ENCODE measurements at places on chromosomes 6 and 20. TPM values are rescaled to one million over a fixed set of nuclear protein-coding genes. Genes with fewer than 3 reads are reported as not detected.

GRCh38 chr6:96923871-96924493 lies 546 bp upstream of the KLHL32 start:
- no peak for DNase-seq
- no peaks in the 10 kb centered on the region for H3K36me3 ChIP-seq
- H3K4me1 ChIP-seq = peaks cover 24% of the 10 kb centered on the region
- peaks cover 4% of the 10 kb centered on the region for H3K27me3 ChIP-seq
- H3K27ac ChIP-seq = peak overlapping the region; percentile 95

DNA sequence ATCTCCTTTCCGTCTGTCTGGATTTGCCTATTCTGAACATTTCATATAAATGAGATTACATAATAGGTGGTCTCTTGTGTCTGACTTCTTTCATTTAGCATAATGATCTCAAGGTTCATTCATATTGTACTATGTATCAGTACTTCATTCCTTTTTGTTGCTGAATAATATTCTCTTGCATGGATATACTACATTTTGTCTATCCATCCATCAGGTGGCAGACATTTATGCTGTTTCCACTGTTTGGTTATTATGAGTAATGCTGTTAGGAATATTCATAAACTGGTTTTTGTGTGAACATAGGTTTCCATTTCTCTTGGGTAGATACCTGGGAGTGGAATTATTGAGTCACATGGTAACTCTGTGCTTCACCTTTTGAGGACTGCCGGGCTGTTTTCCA lies 148.2 kb upstream of the PMEPA1 start:
- H3K4me1 ChIP-seq = no peaks in the 10 kb centered on the region
- peaks cover 2% of the 10 kb centered on the region for H3K27me3 ChIP-seq
- no peak for DNase-seq
- H3K27ac ChIP-seq = no peak overlapping the region
- no peaks in the 10 kb centered on the region for H3K36me3 ChIP-seq

DNA sequence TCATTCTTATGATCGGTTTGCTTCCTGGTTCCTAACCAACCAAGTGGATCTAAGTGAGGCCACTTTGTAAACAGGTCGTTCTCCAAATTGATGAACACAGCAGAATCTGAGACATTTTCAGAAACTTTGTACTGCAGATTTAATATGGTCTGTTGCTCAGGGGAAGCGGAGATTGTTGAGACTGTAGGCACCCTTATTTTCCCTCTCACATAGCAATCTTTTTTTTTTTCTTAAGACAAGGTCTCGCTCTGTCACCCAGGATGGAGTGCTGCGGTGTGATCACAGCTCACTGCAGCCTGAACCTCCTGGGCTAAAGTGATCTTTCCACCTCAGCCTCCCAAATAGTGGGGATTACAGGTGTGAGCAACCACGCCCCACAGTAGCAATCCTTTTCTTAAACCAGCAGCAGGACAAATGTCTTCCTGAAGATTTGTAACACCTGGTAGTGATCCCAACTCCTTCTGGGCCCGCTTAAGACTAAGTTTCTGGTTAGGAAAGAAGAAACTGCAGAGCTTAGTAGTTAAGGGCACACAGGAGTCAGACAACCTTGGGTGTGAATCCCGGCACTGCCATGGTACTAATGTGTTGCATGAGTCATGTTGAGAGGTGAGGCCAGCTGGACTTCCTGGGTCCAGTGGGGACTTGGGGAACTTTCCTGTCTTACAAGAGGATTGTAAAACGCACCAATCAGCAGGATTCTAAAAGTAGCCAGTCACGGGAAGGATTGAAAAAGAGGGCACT lies 48.4 kb upstream of the EZR start:
- H3K4me1 ChIP-seq = peaks cover 16% of the 10 kb centered on the region
- no peaks in the 10 kb centered on the region for H3K36me3 ChIP-seq
- no peak overlapping the region for H3K4me3 ChIP-seq
- H3K27ac ChIP-seq = no peak overlapping the region

- no peaks in the 10 kb centered on the region for H3K27me3 ChIP-seq
- H3K36me3 ChIP-seq = no peaks in the 10 kb centered on the region
- H3K4me1 ChIP-seq = no peaks in the 10 kb centered on the region
Observed at GRCh38 chr6:79847426-79847825, 99.9 kb downstream of the ELOVL4 start.

GRCh38 chr6:158561321-158561884 lies 1.5 kb downstream of the TMEM181 start:
- no peaks in the 10 kb centered on the region for H3K27me3 ChIP-seq
- H3K27ac ChIP-seq = no peak overlapping the region
- H3K4me1 ChIP-seq = peaks cover 48% of the 10 kb centered on the region
- no peak for DNase-seq
- H3K4me3 ChIP-seq = peak overlapping the region; percentile 80
- H3K36me3 ChIP-seq = no peaks in the 10 kb centered on the region

DNA sequence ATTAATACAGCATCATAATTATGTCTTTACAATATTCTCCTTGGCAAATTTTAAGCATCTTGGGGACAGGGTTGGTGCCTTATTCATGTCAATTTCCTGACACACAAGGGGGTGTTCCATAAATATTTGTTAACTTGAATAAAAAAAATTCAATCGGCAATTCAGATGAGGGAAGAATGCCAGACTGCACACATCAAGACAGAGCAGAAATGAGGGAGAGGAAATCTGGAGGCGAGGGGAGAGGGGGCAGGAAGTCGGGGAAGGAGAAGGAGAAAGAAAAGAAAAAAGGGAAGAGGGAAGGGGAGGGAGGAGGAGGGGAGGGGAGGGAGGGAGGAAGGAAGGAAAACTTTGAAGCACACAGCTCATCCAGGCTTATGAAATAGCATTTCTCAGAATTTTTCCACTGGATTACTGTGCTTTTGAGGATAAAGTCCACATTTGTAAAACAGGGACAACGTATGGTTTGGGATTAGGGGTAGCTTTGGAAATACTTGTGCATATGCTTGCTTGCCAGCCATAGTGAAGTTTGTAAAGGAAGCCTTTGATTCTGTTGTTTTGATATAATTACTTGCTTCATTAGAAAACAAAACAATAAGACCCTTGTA lies 362.1 kb downstream of the SAMD5 start:
- H3K4me1 ChIP-seq = no peaks in the 10 kb centered on the region
- no peak overlapping the region for H3K4me3 ChIP-seq
- no peaks in the 10 kb centered on the region for H3K36me3 ChIP-seq
- DNase-seq = no peak
- no peak overlapping the region for H3K27ac ChIP-seq

GRCh38 chr6:128600397-128600951 lies 80.1 kb upstream of the PTPRK start:
- H3K4me1 ChIP-seq = no peaks in the 10 kb centered on the region
- H3K27ac ChIP-seq = no peak overlapping the region
- DNase-seq = no peak
- no peaks in the 10 kb centered on the region for H3K36me3 ChIP-seq

- H3K27me3 ChIP-seq = no peaks in the 10 kb centered on the region
- H3K36me3 ChIP-seq = no peaks in the 10 kb centered on the region
- no peak overlapping the region for H3K4me3 ChIP-seq
- no peak for DNase-seq
- H3K4me1 ChIP-seq = peaks cover 31% of the 10 kb centered on the region
- no peak overlapping the region for H3K27ac ChIP-seq
Observed at GRCh38 chr6:144655376-144655775, 370.2 kb downstream of the UTRN start.

- H3K4me3 ChIP-seq = peak overlapping the region; percentile 80
- DNase-seq = no peak
- peak overlapping the region; percentile 69 for H3K27ac ChIP-seq
- H3K4me1 ChIP-seq = peaks cover 62% of the 10 kb centered on the region
Observed at GRCh38 chr6:35668744-35669450, 19.8 kb downstream of the FKBP5 start.

DNA sequence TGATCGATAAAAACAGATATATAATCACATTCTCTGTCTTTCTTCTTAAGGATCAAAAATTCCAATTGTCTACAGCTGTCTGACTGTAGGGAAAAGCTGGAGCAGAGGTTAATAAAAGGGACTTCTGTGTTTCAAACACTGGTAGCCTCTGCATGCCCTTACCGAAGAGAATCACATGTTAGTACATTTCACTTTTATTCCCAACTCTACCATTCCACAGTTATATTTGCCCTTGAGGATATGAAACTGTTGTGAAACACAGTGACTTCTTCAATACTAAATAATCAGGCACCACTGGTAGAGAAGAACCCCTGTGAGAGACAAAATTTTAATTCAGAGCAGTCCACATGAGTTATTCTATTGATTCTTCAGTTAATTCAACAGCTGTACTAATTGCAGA lies 1187.3 kb upstream of the CITED2 start:
- H3K36me3 ChIP-seq = no peaks in the 10 kb centered on the region
- H3K4me1 ChIP-seq = no peaks in the 10 kb centered on the region
- no peak overlapping the region for H3K27ac ChIP-seq
- no peak for DNase-seq
- no peaks in the 10 kb centered on the region for H3K27me3 ChIP-seq

- no peaks in the 10 kb centered on the region for H3K27me3 ChIP-seq
- no peak for DNase-seq
- no peaks in the 10 kb centered on the region for H3K36me3 ChIP-seq
- H3K4me1 ChIP-seq = no peaks in the 10 kb centered on the region
- H3K27ac ChIP-seq = no peak overlapping the region
Observed at GRCh38 chr20:24672181-24672880, 202.9 kb downstream of the SYNDIG1 start.

GRCh38 chr20:20085071-20085470 lies 32.7 kb downstream of the CFAP61 start:
- no peaks in the 10 kb centered on the region for H3K4me1 ChIP-seq
- peaks cover 3% of the 10 kb centered on the region for H3K27me3 ChIP-seq
- no peaks in the 10 kb centered on the region for H3K36me3 ChIP-seq

GRCh38 chr6:22468256-22468965 lies 101.0 kb upstream of the HDGFL1 start:
- no peak overlapping the region for H3K27ac ChIP-seq
- no peak for DNase-seq
- no peak overlapping the region for H3K4me3 ChIP-seq
- H3K4me1 ChIP-seq = no peaks in the 10 kb centered on the region
- no peaks in the 10 kb centered on the region for H3K36me3 ChIP-seq

DNA sequence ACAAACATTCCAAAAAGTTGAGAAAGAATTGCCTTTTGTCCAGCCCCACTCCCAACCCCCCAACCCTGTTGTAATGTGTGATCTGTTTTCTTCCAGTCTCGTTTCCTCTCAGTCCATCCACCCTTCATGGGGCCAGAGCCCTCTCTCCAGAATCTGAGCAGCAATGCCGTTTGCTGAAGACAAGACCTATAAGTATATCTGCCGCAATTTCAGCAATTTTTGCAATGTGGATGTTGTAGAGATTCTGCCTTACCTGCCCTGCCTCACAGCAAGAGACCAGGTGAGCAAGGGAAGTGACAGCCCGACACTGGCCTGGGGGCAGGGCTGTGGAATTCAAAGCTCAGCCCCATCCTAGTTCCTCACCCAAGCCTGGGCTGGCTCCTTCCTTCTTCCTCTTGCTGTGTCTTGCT lies 7.8 kb downstream of the MAVS start:
- H3K27me3 ChIP-seq = no peaks in the 10 kb centered on the region
- H3K4me3 ChIP-seq = no peak overlapping the region
- H3K36me3 ChIP-seq = peaks cover 22% of the 10 kb centered on the region
- H3K27ac ChIP-seq = no peak overlapping the region
- no peak for DNase-seq

GRCh38 chr6:80366714-80367113 lies 260.2 kb downstream of the BCKDHB start:
- H3K4me1 ChIP-seq = no peaks in the 10 kb centered on the region
- H3K36me3 ChIP-seq = no peaks in the 10 kb centered on the region
- no peaks in the 10 kb centered on the region for H3K27me3 ChIP-seq
- no peak overlapping the region for H3K4me3 ChIP-seq
- H3K27ac ChIP-seq = no peak overlapping the region
- no peak for DNase-seq

DNA sequence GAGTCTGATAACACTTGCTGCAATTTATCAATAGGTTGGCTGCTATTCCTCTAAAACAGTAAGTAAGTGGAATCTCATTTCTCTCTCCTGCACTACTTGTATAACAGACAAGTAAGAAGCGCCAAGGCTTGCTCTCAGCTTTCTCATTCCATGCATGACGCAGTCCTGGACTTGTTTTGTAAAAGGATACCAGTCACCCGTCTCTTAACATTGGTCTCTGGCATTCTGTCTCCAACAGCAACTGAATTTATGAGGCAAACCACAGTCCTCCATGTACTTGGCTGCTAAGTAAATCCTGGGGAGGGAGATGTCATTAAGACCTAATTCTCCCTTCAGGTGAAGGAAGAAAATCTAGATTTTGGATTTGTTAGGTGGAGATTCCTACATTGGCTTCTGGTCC lies 115.4 kb downstream of the OPN5 start:
- no peak overlapping the region for H3K4me3 ChIP-seq
- no peaks in the 10 kb centered on the region for H3K27me3 ChIP-seq
- H3K36me3 ChIP-seq = no peaks in the 10 kb centered on the region
- no peaks in the 10 kb centered on the region for H3K4me1 ChIP-seq
- no peak overlapping the region for H3K27ac ChIP-seq
- no peak for DNase-seq

DNA sequence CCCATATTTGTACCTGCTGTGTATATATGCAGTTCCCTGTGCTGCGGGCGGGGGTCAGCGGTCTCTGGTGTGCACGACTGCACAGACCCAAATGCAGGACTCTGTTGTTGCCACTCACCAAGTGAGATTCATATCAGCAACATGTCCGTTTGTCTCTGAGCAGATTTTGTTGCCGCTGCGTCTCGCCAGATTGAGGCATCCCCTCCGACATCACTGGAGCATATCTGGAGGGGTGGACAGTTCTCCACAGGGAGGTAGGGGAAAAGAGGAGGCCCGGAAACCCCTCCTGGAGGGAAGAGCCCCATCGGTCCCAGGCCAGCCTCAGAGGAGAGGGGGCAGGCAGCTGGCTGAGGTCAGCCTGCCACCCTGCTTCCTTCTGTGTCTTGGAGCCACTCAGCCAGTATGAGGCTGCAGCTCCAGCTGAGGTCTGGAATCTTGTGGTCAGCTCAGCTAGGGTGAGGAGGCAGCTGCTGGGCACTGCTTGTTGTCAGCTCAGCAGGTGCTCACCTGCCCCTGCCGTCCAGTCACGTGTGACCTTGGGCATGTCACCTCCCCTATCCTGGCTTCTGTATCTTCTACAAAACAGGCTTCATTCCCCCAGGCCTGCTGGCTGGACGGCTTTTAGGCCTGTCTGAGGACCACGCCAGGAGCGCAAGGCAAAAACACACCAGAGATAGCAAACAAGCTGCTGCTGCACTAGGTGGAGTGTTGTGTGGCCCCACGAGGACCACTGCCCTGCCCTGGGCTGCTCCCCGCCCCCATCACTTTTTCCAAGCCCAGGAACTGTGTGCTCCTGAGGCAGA lies 47.1 kb downstream of the HNF4A start:
- DNase-seq = no peak
- H3K4me3 ChIP-seq = no peak overlapping the region
- no peaks in the 10 kb centered on the region for H3K4me1 ChIP-seq
- peaks cover 3% of the 10 kb centered on the region for H3K27me3 ChIP-seq

GRCh38 chr6:130598021-130598989 lies 228.9 kb upstream of the SMLR1 start:
- H3K36me3 ChIP-seq = no peaks in the 10 kb centered on the region
- H3K4me1 ChIP-seq = no peaks in the 10 kb centered on the region
- DNase-seq = no peak
- no peak overlapping the region for H3K27ac ChIP-seq
- no peak overlapping the region for H3K4me3 ChIP-seq

The IP6K3 gene
- not detected for total RNA-seq

The SIRPD gene
- not detected for total RNA-seq

The TRMT11 gene
- total RNA-seq = 16.9 TPM

The PHF10 gene
- total RNA-seq = 69.6 TPM

The SIRT5 gene
- total RNA-seq = 8.2 TPM

The SNPH gene
- 7.5 TPM for total RNA-seq

The DEFB110 gene
- not detected for total RNA-seq

The PRR18 gene
- not detected for total RNA-seq

The DAAM2 gene
- total RNA-seq = not detected

The TP53RK gene
- total RNA-seq = 6.6 TPM

All from CD4-positive, CD25-positive, alpha-beta regulatory T cell (primary cell).